ENCODE measurements at places on chromosomes 6 and 20.

GRCh38 chr6:105178110-105178509 is 1.7 kb downstream of the POPDC3 start:
- DNase-seq = no peak

GRCh38 chr6:14754751-14755513 is 490.9 kb upstream of the JARID2 start:
- DNase-seq = no peak

DNA sequence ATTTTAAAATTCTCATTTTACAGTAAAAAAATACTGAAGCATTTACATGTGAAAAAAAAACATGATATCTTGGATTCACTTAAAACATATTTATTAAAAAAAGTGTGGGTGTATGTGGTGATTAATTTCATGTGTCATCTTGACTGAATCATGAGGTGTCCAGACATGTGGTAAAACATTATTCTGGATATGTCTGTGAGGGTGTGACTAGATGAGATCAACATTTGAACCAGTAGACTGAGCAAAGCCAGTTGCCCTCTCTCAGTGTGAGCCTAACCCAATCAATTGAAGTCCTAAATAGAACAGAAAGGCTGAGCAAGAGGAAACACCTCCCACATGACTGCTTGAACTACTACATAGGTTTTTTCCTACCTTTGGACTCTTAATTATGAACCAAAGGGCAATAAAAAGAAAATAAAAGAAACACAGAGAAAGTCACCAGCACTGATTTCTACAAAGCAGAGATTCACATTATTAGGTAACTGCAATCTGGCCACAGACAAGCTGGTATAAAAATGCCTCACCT is 90.5 kb upstream of the VGLL2 start:
- DNase-seq = no peak

DNA sequence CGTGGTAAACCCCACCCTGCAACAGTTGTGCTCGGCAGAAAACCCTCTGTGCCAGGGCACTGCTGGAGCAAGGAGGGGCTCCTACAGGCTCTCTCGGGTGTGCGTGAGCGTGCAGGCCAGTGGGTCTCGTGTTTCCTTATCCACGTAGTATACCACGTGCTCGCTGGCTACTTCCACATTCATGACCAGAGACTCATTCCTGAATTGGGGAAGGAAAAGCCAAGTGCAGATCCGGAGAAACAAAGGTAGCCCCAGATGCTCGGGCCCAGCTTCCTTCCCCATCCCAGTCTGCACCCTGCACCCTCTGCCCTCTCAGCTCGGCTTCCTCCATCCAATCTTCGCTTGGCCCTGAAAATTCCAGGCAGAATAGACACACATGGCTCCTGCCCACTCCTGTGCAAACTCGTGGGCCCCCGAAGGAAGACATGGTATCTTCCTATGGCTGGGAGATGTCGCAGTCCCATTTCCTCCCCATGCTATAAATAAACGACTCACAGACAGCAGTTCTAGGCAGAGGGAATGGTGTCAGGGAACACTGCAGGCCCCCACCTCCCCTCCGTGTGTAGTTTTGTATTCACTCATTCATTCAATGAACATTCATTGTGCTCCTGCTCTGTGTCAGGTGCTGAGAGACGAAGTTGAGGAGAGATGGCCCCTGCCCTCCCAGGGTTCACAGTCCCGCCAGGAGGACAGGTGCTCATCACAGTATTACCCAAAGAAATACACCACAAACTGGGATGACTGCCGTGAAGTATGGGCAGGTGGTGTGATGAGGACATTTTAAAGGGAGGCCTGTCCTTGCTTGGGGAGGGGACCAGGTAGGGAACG is 29.6 kb downstream of the NPEPL1 start:
- DNase-seq = no peak

DNA sequence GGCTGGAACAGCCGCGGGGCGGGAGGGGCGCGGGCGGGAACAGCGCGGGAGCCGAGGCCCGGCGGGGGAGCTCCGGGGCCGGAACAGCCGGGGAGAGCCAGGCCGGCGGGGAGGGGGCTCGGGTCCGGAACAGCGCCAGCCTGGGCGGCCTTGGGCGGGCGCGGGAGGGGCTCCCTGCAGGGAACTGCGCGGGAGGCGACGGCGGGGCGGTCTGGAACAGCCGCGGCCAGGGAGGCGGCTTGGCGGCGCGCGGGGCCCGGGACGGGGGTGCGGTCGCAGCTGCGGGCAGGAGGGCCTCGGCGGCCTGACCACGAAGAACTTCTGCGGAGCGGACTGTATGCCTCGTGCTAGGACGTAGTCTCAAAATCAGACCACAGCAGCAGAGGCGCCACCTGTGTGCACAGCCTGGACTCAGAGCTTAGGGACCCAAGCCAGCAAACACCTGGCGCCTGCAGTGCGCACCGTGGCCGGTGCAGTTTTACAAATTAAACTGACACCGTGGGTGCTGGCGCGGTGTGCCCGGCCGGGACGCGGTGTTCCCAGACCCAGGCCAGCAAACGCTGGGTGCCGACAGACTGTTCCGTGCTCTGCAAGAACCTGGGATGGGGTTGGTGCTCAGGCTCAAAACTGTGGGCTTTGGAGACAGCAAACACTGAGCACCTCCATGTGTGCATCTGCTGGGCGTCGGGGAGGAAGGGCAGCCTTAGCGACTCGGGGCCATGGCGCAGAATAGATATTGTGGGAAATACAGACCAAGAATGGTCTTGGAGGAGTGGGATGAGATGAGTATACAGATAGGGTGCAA is 572 bp downstream of the ZNF341 start:
- DNase-seq = no peak

- no peak for DNase-seq
Observed at GRCh38 chr6:109488001-109488400, 5.0 kb upstream of the ZBTB24 start.

DNA sequence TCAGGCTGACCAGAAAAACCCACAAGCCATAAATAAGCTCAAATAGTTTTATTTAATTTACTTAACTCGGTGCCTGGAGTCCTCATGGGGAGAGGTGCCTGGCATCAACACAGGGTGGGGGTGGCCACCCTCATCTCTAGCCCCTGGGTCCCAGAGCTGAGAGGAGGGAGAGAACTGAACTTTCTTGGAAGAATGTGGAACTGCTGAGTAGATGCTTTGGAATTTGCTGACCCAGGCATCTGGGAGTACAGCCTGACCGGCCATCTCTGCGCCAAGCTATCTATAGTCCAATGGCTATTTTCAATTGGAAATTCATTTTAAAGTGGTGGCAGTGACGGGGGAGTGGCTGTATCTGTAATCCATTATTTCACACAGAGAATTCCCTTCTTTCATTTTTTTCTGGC is 104.8 kb downstream of the CDH26 start:
- DNase-seq = no peak

- DNase-seq = no peak
Observed at GRCh38 chr6:49551866-49552129, 1.3 kb downstream of the C6orf141 start.

DNA sequence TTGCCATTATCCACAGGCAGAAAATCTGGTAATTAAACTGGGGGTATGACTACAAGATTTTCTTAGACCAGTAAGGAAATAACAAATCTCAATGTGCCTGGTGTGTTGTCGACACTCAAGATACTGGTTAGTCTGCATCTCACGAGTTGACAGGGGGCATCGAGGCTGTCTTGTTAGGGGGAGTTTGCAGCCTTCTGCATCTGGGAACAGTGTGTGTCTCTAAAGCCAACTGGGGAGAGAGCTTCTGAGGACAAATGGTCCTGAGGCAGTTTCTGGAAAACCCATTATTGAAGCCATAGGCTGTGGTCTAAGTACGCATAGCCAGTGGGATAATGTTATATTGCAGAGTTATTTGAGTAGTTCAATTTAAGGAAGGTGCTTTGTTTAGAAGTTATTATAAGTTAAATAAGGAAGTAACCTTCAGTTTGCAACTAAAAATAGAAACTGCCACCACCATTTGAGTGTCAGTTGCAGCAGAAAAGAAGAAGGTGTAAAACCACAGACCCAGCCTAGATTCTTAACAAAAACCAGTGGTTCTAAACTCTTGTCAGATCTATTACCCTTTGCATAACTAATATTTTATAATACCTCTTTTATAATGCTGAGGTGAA is 15.4 kb upstream of the MAPK13 start:
- peak; percentile 63 for DNase-seq

Measured in Kasumi-1 (cell line).